ENCODE measurements at places on chromosomes 7 and 10.

DNA sequence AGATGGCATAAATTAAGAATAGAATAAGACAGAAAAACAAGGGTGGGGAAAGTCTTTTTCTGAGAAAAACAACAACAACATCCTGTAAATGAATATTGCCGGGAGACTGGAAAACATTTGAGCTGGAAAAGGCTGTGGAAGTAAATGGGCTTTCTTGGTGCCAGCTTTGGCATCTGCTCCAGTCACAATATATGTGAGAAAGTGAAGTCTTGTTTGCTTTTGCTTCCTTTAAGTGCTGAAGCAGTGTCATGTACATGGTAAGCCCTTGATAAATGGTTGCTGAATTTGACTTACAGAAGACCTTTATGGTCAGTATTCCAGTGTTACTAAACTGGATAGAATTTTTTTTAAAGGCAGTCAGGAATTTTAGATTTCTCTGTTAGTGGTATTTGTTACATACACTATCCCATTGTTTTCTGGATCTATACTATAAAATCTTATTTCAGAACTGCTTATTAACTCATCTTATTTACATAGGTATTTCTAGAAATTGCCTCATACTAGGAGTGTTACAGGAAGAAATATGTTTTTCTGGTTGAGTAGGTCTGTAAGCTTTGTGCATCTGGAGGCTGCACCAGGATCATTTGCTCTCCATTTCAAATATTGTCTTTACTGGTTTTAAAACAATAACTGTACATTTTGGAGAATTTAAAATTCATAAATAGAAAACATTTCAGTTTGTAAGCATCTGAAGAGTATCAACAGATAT lies 201.7 kb upstream of the FOXP2 start:
- DNase-seq = no peak

DNA sequence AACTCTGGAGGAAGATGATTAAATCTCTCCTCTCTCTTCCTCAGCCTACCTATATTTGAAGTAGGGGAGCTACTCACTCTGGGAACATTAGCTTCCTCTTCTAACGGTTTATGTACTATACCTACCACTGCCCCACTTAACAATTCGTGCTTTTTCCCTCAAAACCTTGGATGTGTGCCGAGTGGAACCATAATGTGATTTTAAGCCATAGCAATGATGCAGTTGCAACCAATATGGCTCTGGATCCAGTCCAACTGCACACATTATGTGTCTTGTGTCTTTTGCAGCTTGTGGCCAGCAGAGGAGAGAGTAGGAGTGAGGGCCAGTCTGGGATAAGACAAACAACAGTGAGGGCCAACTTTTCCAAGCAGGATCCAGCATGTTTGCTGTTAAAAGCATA lies 170.7 kb downstream of the GATA3 start:
- DNase-seq = no peak

GRCh38 chr7:104978460-104978859 lies 35.5 kb upstream of the KMT2E start:
- no peak for DNase-seq

GRCh38 chr10:55747244-55747643 lies 613.8 kb downstream of the ZWINT start:
- DNase-seq = no peak

DNA sequence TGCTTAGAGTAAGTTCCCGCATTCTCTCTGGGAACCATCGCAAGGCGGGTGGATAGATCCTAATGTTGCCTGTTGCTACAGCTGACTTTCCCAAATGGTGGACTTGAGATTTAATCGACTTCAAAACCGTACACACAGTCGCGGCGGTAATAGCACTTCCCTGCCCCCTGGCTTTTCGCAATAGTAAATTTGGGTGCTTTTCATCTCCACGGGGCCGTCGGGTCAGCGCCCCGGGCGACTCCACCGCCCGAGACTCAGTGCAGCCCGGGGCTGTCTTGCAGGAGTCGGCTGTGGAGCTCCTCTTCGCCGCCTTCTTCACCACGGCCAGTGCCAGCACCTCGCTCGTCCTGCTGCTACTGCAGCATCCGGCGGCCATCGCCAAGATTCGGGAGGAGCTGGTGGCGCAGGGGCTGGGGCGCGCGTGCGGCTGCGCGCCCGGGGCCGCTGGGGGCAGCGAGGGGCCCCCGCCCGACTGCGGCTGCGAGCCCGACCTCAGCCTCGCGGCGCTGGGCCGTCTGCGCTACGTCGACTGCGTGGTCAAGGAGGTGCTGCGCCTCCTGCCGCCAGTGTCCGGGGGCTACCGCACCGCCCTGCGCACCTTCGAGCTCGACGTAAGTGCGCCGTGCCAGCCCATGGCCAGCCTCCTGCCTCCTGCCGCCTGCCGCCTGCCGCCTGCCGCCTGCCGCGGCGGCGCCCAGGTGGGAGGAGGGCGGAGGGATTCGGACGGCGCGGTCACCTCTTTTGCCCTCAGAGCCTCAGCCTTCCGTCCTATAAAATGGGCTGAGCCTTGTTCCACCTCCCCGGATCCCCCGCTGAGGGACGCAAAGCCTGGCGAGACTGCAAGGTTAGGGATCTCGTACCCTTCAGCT lies 5.3 kb downstream of the CYP26C1 start:
- DNase-seq = no peak

DNA sequence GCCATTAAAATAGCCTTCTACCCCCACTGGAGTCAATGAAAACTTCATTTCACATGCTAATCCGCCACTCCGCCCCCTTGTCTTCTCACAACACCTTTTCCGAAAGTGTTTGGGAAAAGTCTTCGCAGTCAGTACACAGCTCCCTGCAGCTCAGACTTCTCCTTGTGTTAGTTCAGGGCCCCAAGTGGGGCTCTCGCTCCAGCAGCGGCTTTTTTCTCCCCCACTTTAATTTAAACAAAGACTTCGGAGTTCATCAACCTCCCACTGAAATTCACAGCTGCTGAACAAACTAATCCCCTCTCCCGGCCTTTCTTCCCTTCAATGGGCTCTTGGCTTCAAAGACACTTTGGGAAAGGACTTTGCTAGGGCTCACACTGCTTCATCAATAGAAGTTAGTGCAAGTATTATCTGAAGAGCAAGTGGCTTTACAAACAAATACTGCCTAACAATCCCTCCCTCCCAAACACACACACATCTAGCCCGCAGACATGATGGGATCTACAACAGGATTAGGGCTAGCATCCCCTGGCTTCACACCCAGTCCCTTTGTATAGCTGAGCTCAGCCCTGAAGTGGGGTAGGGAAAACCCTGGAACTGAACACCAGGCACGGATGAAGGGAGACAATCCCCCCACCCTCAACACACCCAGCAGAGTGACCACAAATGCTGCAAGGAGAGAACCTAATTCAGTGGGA lies 23.1 kb downstream of the WNT8B start:
- DNase-seq = no peak

DNA sequence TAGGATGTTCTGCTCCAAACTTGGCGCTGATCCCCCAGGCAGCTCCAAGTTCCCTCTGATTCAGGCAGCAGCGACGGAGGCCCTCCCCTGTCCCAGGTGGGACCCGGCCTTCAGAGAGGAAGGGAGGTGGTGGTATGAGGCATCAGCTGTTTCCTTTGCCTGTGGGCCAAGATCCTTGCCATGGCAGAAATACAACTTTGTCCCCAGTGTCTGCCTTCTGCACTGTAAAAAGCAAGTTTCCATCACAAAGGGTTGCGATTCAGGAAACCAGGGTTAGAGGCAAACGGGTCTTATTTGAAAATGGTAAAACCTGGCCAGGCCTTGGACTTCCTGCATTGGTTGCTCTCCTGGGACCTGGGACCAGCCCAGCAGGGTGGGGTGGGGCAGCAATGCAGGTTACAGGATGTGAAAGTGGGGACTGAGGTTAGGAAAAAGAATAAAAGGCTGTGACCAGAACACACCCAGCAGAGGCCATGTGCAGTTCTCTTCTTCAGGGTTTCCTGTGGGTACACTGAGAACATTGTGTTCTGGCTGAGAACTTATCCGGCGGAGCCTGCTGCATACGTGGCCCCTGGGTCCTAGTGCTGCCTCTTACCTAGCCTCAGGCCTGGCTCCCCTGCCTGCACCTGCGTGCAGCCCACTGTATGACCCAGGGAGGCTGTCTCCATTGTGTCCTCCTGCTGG lies 25.1 kb upstream of the DDIT4 start:
- DNase-seq = no peak

GRCh38 chr7:4123346-4123745 lies 558.7 kb upstream of the FOXK1 start:
- no peak for DNase-seq

- DNase-seq = no peak
These were observed 23.4 kb upstream of the ZC3HAV1 start for GRCh38 chr7:139132887-139133286.
